ENCODE measurements at places on chromosomes 2 and 18.

- DNase-seq = no peak
Observed at GRCh38 chr2:231614559-231615057, 21.9 kb downstream of the TEX44 start.

DNA sequence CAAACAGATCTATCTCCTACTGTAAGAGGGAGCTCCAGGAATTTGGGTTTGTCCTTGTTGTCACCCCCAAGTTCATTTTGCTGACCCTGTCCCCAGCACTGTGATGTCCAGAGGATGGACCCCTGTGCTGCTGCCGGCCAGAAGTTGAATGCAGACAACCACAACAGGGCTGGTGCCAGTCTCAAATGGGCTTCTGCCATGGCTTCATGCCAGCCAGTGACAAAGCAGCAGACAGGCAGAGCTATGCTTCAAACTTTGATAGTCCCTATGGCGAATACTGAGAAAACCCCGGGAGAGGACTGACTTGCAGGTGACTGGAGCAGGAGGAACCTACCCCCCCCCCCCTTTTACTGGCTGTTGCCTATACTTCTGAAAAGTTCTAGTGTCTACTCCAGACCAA, 3.2 kb downstream of the SMAD7 start:
- peak; percentile 31 for DNase-seq

DNA sequence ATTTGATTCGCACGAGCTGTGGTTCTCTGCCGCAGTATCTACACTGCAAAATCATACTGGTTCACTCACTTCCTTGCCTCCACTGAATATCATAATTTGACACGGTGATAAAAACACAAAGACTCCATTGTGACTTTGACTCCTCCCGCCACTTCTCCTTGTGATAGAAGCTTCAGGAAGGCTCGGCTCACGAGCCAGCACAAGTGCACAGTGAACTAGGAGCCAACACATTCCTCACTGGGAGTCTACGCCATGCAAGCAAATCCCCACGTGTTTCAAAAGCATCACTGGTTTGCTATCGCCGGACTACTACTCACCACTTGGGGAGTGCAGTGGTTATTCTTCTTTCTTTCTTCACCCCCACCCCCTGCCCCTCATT, 293.3 kb upstream of the PARD3B start:
- DNase-seq = no peak

GRCh38 chr2:110905217-110905616, 172.8 kb downstream of the ACOXL start:
- no peak for DNase-seq

DNA sequence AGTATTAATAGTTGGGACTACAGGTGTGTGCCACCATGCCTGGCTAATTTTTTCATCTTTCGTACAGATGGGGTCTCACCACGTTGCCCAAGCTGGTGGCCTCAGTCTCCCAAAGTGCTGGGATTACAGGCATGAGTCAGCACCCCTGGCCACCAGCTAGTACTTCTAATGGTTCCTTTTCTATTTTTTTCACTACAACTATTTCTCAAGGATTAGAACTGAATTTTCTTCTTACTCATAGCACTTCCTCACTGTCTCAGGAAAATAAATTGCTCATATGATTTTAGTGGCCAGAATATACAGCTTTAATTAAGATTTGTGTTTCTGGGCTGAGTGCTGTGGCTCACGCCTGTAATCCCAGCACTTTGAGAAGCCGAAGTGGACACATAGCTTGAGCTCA, 43.2 kb upstream of the SOS1 start:
- DNase-seq = no peak

DNA sequence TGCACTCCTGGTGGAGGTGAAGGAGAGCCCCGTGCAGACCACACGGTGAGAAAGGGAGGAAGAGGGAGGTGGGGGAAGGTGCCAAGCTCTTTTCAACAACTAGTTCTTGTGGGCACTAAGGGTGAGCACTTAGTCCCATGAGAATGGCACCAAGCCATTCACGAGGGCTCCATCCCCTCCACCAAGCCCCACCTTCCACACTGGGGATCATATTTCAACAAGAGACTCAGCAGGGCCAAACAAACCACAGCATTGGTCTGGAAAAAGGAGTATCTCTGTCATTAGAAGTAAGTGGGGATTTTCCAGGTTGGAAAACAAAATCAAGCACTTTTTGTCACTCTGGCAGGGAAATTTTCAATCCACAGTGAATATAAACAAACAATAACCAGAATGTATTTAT, 38.4 kb downstream of the ZAP70 start:
- DNase-seq = peak; percentile 79

DNA sequence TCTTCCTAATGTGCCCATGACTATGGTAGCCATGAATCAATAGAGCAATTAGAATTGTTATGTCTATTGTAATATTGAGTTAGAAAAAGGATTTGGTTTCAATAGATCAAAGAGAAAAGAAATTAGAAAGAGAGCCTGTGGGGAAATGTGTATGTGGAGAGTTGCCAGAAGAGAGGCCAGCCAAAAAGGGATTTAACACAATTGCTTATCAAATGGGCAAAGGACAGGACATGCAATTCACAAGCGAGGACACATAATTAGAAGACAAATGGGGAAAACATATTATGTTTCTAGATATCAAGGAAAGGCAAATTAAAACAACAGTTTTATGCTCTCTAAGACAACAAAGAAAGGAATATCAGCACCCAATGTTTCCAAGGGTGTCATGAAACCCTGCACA, 403.2 kb upstream of the KLHL29 start:
- peak; percentile 6 for DNase-seq

- DNase-seq = no peak
Observed at GRCh38 chr2:190547886-190548285, 13.4 kb upstream of the NEMP2 start.

GRCh38 chr2:28344756-28345373, 47.8 kb upstream of the FOSL2 start:
- DNase-seq = no peak

DNA sequence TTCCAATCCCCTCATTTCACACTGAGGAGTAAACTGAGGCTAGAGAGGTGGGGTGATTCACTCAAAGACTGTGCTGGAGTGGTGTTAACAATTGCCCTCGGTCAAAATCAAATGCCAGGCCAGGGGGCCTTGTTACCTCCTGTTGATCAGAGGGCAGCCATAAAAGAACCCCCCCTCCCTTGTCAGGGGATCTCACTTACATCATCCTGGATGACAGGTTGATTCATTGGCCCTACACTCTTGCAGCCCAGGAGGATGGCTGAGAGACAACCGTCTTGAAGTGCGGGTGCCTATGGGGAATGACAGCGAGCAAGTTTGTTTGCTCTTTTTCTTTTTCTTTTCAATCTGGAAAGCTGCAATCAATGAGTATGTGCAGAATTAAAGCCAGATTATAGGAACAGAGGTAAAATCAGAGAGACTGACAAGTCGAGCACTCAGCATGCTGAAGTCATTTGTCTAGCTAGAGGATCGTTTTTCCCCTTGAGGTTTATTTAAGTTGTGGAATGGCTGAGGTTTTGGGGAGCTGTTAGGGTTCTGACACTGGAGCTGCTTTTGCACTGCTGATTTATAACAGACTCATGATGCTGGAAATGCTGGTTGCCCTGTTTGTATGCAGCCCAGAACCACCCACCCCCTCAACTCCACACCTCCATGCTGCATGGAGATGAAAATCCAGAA, 26.4 kb upstream of the NRP2 start:
- no peak for DNase-seq

GRCh38 chr18:71760541-71760940, 783.6 kb downstream of the CBLN2 start:
- DNase-seq = peak; percentile 78

GRCh38 chr18:57443247-57443646, 8.1 kb downstream of the ONECUT2 start:
- DNase-seq = no peak

DNA sequence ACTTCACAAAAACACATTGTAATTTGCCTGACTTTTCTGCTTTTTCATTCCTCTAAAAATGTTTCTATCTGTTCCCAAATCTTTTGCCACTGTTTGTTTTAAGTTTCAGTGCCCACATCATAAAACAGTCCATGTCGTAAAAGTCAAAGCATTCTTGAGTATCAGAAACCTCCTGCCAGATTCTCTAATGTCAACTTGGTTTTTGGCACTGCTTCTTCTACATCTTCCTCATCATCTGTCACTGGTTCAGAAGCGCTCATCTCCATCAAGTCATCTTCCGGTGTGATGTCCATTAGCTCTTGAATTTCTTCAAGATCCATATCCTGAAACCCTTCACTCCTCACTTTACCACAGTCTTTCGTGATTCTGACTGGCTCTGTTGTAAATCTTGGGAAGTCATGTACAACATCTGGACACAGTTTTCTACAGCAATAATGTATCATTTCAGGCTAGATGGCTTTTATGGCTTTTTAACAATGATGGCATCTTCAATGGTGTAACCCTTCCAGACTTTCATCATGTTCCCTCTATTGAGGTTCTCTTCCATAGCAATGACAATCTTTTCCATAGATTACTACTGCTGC, 19.6 kb downstream of the CUL3 start:
- DNase-seq = no peak

GRCh38 chr2:239544143-239544917, 143.5 kb upstream of the HDAC4 start:
- no peak for DNase-seq

GRCh38 chr2:70888923-70889715, 46.6 kb upstream of the ATP6V1B1 start:
- DNase-seq = no peak

DNA sequence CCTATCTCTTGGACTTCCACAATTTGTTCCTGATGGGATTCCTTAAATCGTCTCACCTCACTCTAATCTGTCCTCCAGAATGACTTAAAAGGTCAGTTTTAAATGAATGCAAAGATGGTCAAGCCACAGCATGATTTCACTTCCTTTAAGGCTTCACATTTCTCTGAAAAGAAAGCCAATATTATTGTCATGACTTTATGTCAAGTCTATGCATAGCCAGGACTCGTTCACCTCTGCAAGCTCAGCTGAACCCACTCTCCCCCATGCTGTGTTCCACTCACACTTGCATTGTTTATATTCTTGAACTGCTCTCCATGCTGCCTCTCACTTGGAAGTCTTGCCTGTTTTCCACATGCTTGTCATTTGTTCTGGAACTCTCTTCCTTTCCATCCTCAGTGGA, 298.4 kb upstream of the MMADHC start:
- no peak for DNase-seq

DNA sequence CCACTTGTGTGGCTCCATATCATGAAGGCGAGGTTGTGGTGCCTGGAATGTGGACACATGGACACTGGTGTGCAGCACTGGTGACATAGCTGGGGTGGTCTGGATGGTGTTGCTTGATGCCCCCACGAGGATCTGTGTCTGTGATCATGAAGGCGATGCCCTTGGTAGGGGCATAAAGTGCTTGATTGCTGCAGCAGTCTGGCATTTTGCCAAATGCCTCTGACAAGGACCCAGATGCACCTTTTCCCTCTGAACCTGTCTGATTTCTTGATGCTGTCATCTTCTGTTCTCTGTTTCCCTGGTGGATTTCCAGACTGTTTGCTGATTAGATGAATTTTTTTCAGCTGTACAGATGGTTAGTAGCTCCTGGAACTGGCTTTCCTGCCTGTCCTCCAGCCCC, 752.0 kb upstream of the HS6ST1 start:
- DNase-seq = peak; percentile 2

- no peak for DNase-seq
Observed at GRCh38 chr2:16050908-16051489, 110.6 kb downstream of the MYCN start.

- no peak for DNase-seq
Observed at GRCh38 chr2:234823877-234824376, 127.9 kb upstream of the SH3BP4 start.

DNA sequence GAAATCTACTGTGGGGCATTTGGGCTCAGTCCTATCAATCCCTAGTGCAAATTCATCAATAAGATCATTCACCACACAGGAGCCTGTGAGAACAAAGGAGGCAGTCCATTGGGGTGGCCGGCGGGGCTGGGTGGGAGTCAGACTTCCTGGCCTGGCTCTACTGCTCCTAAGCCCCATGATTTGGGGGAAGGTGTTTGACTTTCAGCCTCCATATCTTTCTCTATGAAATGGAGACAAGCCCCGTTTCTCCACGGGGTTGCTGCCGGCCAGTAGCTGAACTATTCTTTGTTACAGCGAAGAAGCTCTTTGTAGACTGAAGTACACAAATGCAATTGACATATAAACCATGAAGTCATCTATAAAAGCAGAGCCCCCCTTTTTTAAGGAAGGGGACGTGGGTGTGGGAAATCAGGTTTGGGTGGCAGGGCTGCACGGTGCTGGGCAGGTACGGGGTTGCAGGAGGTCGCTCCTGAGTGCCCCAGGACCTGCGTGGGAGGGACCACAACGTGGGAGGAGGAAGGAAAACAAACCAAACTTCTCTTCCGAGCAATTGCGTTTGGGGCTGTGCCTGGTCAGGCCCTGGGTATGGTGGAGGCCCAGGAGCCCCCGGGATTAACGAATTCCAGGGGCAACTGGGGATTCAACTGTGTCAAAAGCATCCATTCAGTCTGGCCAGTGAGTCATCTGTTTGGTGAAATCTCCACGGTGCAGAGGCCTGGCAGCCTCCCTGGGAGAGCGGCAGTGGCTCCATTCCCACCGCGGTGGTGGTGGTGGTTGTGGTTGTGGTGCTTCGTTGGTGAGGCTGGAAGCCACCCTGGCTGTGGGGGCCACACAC, 18.2 kb downstream of the FBLN7 start:
- no peak for DNase-seq

DNA sequence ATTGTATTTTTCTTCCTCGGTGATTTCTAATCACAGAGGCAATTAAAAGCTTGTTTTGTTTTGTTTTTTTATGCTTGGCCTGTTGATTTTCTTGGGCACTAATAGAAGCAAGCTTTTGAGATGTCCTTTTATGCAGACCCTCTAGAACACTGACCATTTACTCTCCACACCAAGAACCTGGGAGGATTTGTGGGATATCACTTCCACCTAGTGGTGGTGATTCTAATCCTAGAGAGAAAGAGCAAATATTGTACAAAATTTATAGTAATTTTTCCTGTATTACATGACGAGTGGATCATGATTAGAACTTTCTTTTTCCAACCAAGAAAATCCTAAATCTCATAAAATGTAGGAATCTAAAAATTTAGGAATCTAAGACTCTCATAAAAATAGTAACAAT, 23.4 kb downstream of the NEMP2 start:
- DNase-seq = peak; percentile 14

- no peak for DNase-seq
Observed at GRCh38 chr2:8877894-8878293, 40.5 kb upstream of the KIDINS220 start.

- DNase-seq = no peak
Observed at GRCh38 chr2:209911486-209911885, 91.0 kb upstream of the RPE start.

DNA sequence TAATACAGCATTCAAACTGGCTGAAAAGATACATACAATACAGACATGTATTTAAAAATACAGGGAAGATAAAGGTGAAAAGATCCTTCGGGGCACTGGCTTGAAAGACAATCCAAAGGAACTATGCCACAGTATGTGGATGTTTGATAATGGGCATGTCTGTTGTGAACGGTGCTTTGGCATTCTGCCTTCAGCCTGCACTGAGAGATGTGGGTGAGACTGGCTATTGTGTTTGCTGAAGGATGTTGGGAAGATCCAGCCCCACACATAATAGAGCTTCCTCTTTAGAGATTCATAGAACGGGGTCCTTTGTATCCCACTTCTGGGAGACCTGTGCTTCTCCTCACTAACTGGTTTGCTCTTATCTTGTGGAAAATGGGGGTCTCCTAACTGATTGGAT, 65.1 kb upstream of the CXCR4 start:
- no peak for DNase-seq

GRCh38 chr18:986051-986450, 81.4 kb downstream of the ADCYAP1 start:
- no peak for DNase-seq

Measured in NCI-H1105 treated with DMSO at 0.1 percent for 48 hours (cell line).